HS-5 (cell line): ENCODE measurements at places on chromosomes 1 and 21.

GRCh38 chr1:222095606-222096475 lies 354.0 kb upstream of the DUSP10 start:
- no peak for DNase-seq

GRCh38 chr1:209063767-209064659 lies 519.5 kb upstream of the CAMK1G start:
- no peak for DNase-seq

DNA sequence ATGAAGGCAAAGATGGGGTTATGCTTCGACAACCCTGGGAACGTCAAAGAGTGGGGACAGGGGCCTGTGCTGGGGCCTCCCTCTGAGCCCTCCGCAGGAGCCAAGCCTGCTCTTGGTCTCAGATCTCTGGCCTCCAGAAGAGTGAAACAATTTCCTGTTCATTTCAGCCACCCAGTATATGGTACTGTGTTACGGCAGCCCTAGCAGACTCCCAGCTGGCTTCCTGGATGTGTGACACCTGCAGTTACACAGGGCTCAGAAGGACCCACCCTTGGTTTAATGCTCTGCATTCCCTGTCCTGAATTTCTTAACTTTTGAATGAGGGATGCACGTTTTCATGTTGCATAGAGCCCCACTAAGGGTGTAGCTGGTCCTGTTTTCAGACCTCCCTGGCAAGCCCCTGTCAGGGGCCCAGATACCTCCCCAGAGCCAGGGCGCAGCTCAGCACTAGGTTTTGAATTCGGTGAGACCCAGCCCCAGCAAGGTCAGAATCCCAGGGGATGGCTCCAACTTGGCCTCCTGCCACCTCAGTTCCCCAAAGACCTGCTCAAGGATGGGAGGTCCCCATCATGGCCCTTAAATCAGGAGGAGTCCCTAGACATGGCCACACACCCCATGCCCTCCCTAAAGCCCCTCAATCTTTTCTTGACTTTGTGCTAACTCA lies 79.0 kb upstream of the IFFO2 start:
- DNase-seq, result no peak

GRCh38 chr1:200665861-200666260 lies 3.8 kb downstream of the DDX59 start:
- DNase-seq, result no peak

DNA sequence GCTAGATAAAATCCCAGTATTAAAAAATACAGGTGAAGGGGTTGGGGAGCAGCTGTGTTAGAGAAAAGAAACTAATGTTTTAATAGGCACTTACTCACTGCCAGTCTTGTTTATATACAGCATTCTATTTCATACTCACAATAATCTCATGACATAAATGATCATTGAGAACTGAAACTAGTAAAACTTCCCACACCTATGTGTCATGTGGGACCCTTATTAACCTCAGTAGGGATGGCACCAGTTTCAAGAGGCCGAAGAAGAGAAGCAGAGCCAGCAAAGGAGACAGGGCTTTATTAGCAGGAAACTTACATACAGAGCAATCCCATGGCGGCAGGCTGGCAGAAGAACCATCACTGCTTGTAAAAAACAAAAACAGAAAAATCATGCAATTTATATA lies 48.8 kb upstream of the KCNH1 start:
- DNase-seq, result no peak

DNA sequence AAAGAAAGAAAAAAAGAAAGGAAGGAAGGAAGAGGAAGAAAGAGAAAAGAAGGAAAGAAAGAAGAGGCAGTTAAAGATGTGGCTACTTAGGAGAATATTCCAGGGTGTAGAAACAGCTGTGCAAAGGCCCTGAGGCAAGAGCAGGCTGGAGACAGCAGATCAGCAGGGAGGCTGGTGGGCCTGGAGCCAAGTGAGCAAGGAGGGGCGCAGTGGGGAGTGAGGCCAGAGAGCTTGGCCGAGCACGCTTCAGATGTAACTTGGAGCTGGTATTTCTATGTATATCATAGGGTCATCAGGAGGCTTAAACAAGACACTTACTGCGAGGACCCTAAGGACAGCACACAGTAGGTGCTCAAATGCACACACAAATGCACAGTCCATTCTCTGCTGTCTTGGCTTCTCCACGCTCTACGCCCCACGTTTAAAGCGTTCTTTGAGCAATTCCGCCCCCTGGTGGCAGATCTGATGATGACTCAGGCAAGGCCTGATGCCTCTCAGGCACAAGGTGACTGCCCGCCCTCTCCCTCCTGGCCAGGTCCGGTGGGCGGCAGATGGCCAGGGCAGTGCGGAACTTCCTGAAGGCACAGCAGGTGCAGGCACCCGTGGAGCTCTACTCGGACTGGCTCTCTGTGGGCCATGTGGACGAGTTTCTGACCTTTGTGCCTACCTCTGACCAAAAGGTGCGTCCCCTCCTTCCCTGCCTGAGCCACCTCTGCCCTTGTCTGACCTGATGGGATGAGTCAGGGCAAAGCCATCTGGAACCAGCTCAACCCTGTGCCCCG lies 11.9 kb upstream of the PADI3 start:
- DNase-seq, result peak; percentile 74
